ENCODE measurements at places on chromosomes 13 and 19.

GRCh38 chr19:33194886-33195644 lies 935 bp downstream of the LRP3 start:
- DNase-seq, result no peak

DNA sequence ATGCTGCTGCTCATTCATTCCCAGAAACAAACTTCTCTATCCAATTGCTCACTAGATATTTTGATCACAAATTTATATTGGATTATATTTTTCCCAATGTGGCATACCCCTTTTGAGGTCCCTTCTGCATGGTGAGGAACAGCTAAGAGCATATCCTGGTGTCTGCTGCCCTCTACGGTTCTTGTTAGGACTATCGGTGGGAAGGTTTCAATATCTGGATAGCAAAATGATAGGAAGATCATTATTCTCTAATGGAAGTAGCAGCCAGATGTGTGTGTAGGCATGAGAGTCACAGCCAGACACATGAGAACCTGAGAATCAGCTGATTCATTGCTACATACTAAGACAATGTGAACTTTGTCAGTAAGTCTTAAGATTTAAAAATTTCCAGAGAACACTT lies 1422.4 kb upstream of the MIR17HG start:
- DNase-seq, result no peak

DNA sequence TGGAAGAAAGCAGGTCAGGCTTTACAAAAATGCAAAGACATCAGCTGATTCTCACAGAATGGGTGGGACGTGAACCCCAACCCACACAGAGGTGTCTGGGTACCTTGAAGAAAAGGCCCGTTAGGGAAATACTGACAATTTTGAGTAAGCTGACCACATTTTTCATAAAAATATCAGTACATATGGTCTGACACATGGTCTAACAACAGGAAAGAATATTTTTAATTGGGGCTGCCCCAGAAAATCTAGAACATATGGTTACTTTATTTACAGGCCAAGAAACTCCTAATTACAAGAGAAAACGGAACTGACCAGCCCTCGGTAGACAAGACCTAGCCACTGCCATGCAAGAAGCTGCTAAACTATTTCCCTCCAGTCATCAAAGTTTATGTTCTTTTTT lies 48.7 kb upstream of the ITM2B start:
- no peak for DNase-seq

DNA sequence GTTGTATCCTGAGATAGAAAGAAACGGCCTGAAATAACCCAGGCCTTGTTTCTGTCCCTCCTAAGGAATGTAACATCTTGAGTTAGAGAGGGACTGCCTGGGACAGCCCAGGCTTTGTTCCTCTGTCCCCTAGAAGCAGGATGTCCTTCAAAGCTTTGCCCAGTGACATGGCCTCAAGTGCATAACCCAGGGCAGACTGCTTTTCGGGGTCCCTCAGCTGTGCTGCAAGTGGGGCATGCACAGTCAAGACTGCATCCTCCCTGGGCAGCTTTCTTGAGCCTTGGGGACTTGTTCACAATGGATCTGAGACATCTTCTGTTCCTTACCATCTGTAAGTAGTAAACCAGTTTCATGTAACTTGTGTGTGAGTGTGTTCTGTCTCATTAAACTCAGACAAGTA lies 7.5 kb upstream of the EPSTI1 start:
- DNase-seq, result no peak

DNA sequence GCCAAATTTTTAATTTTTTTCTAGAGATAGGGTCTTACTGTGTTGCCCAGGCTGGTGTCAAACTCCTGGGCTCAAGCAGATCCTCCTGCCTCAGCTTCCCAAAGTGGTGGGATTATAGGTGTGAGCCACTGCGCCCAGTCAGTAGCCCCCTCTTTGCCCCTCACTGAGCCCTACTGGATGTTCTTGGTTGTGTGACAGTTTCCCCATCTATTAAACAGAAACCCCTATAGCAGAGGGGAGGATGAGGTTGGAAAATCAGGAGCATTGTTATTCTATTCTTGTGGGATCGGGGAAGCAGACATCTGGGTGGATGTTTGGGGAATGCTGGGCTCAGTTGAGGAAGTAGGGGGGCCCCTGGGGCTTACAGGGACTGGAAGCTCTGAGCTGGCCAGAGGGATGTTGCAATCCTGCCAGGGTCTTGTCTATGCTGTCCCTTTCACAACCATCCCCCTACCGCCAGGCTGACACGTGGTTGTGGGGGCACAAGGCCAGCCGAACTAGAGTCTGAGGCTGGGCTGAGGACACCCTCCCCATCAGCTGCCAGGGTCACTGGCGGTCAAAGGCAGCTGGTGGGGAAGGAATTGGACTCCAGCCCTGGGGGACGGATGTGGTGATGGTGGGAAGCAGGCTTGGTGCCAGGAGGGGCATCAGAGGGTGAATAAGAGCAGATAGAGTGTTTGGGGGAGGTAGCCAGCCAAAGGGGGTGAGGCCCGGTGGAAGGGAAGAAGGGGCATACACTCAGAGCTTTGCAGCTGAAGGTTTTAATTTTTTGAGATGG lies 10.9 kb downstream of the APOC1 start:
- no peak for DNase-seq

DNA sequence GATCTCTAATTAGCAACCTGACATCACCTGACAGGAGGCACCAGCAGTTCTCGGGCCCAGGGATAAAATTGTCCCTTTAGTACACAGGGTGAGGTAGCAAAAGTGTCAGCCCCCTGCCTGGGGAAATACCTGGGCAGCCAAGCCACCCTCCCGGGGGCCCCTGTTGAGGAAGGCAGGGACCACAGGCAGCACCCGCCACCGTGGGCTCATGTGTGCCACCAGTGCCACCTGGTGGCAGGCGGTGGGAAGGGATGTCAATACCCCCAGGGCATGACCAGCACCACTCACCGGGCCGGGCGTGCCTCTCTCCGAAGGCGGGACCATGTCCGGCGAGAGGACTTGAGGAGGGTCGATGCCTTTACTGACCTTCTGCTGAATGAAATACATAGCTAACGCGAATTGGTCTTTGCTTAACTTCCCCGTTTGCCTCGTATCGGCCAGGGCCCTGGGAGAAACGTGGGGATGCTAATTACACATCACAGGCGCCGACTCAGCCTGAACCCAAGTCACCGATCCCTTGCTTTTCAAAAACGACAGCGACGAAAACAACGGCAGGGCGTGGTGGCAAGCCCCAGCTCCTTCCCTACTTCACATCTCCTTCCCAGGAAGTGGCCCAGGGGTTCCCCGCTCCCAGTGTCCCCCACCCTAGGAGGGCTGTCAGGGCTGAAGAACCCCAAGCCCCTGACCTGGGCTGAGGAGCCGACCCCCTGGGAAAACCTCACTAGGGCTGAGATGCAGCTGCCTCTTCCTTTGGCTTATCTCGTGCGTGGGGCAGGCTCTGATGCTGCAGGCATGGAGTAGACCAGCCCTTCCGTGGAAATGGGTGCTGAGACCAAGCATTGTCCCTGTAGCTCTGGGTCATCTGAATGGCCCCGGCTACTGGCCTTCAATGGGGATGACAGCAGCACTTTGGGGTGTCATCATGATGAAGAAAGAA lies 53.8 kb downstream of the EPS15L1 start:
- no peak for DNase-seq

DNA sequence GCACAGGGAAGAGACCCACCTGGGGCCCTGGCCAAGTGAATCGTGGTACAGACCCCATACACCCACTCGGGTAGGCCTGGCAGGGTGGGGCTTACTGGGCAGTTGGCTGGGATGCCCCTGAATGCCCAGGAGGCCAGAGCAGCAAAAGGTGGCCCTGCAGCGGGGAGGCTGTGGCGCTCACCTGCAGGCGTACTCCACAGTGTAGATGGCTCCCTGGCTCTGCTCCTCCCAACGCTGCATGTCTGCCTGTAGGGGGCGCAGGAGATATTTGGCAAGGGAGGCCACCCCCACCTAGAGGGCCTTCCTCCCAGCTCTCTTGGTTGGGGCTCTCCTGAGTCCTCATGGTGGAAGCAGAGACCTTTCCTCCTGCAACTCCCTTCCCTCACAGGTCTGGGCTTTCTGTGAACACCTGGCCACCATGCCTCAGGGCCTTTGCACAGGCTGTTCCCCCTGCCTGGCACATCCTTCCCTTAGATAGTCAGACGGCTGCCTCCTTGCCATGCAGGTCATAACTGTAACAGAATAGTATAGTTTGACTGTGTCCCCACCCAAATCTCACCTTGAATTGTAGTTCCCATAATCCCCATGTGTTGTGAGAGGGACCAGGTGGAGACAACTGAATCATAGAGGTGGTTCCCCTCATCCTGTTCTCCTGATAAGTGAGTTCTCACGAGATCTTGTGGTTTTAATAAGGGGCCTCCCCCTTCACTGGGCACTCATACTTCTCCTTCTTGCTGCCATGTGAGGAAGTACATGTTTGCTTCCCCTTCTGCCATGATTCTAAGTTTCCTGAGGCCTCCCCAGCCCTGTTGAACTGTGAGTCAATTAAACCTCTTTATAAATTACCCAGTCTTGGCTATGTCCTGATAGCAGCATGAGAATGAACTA lies 5.9 kb downstream of the BORCS8 start:
- DNase-seq, result no peak

DNA sequence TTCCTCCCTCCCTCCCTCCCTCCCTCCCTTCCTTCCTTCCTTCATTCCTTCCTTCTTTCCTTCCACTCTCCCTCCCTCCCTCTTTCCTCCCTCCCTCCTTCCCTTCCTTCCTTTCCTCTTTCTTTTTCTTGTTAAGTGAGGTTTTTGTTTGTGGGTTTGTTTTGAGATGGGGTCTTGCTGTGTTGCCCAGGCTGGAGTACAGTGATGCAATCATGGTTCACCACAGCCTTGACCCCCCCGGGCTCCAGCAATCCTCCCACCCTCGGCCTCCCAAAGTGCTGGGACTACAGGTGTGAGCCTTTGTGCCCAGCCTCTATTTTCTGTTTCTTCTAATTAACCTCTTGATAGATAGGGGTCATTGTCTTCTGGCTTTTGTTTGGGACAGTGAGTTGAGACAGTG lies 19.4 kb downstream of the ELAVL3 start:
- no peak for DNase-seq

DNA sequence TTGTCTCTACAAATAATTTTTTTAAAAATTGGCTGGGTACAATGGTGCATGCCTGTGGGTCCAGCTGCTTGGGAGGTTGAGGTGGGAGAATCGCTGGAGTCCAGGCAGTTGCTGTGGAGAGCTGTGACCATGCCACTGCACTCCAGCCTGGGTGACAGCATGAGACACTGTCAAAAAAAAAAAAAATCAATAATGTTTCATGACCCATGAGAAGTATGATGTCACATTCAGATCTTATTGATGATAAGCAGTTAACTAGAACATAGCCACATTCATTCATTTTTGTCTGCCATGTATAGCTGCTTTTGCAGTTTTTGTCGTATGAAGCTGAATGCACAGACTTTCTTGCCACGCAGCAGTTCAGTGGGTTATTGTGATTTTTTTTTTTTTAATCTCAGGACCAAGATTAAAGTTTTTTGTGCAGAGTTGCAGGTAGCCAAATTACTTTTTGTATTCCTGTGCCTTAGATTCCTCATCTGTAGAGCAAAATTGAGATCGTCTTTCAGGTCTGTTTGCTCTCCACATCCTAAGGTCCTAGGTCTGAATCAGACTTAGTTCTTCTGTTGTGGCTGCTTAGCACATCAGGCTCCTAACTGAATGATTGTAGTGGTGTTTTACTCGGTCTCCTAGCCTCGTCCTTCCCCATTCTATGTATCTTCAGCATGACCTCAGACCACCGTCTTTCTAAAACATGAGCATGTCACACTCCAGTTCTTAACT lies 145.2 kb downstream of the GGACT start:
- DNase-seq, result no peak

GRCh38 chr13:23445794-23446193 lies 12.3 kb upstream of the SACS start:
- DNase-seq, result no peak

DNA sequence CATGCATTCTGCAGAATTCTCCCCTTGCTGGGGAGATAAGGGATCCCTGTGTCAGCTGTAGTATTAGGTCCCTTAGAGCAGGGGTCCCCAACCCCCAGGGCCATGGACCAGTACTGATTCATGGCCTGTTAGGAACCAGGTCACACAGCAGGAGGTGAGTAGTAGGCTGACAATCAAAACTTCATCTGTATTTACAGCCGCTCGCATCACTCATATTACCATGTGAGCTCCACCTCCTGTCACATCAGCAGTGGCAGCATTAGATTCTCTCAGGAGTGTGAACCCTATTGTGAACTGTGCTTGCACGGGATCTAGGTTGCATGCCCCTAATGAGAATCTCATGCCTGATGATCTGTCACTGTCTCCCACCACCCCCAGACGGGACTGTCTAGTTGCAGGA lies 37.9 kb downstream of the CPAMD8 start:
- DNase-seq, result no peak

DNA sequence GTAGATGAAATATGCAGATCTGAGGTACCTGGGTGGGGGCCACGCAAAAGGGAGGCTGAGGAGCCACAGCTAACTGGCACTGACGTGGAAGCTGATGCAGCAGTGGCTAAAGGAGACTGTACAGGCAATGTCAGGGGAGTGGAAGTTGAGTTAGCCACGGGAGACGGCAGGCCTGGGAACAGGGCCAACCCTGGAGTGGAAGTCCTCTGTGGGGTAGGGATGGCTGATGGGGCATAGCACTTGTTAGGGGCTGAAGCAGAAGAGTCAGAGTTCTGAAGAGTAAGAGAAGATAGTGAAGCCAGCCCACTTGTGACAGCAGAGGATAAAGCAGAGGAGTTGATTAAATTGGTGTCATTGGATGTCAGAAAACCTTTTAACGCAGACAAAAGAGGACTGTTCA lies 22.8 kb upstream of the STOML3 start:
- DNase-seq, result no peak

- DNase-seq, result no peak
Measured at GRCh38 chr19:53927739-53928138, 18.7 kb downstream of the CACNG7 start.

DNA sequence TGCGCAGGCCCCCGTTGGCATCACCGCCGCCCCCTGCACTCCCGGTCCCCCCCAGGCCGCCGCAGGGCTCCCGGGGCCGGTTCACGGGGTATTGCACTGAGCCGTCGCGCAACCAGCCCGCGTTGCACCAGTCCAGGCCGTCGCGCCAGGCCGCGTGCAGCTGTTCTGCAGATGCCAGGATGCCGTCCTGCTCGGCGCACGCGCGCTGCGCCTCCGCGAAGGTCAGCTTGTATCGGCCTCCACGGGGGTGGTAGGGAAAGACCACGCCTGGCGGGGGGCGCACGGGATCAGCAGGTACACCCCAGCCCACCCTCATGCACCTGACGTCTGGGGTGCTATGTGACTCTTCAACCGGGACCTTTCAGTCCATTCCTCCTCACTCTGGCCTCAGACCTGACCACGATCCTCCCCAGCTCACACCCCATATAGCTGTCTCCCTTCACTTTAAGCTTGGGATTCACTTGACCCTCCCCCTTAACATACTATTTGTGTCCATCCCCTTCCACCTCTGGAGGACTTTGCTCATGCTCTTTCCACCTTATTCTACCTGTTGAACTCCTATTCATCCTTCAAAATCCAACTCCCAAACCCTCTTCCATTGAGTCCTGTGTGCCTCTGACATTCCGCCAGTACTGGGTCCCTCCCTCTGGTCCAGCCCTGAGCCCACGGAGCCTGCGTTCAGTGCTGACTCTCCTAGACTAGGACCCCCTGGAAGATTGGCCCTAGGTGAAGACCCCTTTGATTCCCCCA lies 14.3 kb downstream of the TM6SF2 start:
- no peak for DNase-seq

- no peak for DNase-seq
Measured at GRCh38 chr13:64277097-64277496, 2861.4 kb upstream of the PCDH20 start.

GRCh38 chr13:69092615-69093322 lies 1014.9 kb upstream of the ATXN8OS start:
- DNase-seq, result no peak

- no peak for DNase-seq
Measured at GRCh38 chr19:15022752-15023151, 26.5 kb upstream of the CASP14 start.
